ENCODE measurements at places on chromosomes 16 and 17.

DNA sequence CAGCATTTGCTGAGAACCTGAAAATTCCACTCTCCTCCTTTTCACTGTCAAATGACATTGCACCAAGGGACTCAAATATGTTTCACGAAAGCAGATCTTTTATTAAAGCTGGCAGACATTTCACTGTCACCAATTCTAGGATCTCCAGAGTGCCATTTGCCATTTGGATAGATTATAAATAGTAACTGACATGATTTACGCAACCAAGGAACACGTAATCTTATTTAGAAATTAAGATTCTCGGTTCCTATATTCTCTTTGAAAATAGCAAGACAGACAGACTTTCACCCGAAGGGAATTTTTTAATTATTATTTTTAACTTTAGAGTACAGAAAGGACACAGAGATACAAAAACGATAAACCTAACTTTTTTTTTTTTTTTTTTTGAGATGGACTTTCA is 49.6 kb downstream of the ANKFY1 start:
- DNase-seq, result no peak

DNA sequence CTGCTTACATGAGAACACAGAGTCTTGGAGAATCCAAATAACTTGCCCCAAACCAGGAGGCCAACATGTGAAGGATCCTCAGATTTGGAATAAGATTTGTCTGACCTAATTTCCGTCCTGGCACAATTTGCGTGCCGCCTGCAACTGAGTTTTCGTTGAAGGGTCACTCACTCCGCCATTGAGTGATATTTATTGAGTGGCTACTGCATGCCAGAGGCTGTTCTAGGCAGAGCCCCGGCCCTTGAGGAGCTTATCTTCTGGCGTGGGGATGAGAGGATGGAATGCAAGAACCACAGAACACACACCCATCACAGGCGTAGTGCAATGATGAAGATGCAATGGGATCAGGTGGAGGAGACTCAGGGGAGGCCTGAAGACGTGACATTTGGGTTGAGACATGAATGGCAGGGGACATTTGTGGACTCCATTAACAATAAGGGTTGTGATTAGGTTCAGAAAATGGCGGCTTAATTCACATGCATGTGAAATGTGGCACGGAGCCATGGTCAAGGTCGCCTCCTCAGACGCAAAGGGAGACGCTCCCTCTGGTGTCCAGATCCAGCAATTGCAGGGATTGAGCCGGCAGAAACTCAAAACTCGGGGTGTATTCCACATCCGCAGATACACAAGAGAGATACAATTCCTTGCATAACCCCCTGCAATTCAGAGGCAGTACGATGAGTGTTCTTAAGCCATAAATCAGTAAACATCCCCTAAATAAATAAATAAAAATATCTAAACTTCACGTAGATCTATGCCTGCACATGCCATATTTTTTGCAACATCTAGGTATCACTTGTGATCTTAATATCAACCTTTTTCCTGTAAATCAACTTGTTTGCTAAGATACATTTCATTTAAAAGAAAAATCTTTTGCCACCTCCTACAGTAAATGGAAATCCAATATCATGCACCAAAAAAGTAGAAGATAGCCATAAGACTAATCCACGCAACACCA is 57.9 kb upstream of the CACNG4 start:
- DNase-seq, result peak; percentile 33

DNA sequence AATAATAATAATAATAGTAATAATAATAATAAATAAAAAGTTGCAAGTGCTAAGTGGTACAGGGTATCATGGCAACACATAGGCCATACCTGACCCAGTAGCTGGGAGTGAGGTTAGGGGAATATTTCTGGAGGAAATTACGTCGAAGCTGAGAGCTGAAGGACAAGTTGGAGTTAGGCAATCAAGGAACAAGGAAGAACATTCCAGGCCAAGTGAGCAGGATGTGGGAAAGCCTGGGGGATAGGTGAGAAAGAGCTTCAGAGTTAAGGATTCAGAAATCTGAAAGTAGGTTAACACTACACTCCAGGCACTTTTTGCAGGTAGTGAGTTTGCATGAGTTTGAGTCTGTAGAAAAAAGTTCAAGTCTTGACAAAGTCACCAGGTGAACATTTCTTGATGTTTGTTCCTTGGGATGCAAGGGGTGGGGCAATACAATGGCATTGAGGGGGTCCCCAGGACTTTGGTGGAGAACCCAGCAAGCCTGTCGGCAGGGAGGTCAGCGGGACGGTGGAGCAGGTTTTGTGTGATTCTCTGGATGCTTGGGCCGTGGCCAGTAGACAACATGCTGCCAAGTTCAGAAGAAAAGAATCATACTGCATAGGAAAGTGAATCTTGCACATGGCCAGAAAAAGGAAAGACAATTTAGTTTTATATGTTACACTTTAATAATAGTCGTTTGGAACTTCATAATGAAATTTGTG is 27.7 kb upstream of the MPHOSPH6 start:
- DNase-seq, result no peak

- no peak for DNase-seq
Observed at GRCh38 chr17:35496451-35497290, 40.8 kb downstream of the SLFN12L start.

- no peak for DNase-seq
Observed at GRCh38 chr16:78843978-78844377, 744.5 kb downstream of the WWOX start.

DNA sequence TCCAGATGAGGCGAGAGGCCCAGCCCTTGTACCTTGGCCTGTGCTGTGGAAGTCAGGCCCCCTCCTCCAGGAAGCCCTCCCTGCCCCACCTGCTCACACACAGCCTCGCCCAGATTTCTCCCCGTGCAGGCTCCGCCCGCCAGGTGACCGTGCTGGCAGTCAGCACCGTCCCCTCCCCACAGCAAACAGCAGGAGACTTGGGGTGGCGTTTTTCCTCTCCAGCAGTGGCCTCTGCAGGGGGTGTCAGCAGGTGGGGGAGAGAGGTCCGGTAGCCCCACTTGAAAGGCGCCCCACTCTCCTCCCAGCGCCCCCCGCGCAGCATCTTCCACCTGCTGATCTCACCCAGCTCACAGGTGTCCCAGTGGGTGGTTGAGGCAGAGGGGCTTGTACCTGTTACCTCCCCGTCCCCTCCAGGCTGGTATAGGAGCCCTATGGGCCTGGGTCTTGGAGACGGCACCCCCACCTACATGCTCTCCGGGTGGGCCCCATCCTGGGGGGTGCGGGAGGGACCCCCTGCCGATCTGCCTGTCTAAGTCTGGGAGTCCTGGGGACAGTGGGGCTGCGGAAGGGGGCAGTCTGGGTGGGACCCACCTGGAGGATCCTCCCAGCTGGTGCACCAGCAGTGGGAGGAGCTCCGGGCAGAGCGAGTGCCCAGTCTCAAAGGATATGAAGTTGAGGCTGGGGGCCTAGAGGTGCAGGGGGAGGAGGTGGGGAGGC is 4.2 kb upstream of the C1QTNF8 start:
- DNase-seq, result no peak

- no peak for DNase-seq
Observed at GRCh38 chr17:4006745-4007211, 42.5 kb upstream of the ATP2A3 start.

- DNase-seq, result no peak
Observed at GRCh38 chr16:85613604-85614337, 649 bp downstream of the GSE1 start.

DNA sequence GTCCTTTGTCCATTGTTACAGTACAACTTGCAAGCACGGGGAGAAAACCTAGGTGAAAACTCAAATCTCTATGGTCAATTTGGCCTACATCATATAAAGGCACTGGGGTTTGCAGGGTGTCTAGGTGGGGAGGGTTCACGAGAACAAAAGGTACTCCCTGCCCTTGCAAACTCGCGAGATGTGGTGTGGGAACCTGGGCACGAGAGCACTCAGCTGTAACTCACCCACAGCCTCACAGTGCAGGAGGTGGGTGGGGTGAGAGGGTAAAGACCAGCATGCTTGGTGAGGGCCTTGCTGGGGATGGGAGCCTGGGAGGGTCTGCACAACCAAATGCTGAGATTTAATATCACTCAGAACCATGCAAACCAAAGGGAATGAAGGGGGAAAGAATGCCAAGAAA is 18.4 kb upstream of the ZNF594 start:
- DNase-seq, result no peak

DNA sequence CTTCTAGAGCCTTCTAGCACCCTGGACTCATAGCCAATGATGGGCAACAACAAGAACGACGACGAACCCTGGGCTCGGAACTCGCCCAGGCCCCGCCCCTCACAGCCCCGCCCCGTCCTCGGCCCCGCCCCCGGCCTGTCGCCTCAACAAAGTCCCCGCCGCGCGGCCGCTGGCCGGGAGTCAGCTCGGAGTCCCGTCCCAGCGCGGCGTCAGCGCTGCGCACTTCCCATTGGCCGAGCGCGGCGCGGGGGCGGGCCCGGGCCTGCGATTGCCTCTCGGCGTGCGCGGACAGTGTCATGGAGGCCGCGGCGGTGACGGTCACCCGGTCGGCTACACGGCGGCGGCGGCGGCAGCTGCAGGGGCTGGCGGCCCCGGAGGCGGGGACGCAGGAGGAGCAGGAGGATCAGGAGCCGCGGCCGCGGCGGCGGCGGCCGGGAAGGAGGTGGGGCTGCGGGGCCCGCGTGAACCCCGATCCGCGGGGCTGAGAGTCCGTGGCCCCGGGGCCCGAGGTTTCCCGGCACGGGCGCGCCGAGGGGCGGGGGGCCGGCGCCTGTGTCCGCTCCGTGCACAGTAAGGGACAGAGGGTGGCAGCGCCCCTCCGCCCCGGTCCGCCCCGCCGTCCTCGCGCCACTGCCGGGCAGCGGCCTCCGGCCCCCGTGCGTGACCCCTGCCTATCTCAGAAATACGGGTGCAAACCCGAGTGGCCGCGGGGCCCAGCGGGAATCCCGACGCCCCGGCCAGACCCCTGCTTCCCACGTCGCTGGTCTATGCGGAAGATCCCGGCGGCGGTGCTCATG is at the start of gene ENGASE:
Gene ENGASE, plus strand, starts transcription at position 176 of the 797 bp plus-strand sequence. Its CDS starts 121 bp downstream, at position 297.
- DNase-seq, result peak; percentile 84

GRCh38 chr17:82830249-82830661 is 9.6 kb downstream of the ZNF750 start:
- no peak for DNase-seq

GRCh38 chr16:74320707-74321106 is 24.1 kb downstream of the PSMD7 start:
- no peak for DNase-seq

GRCh38 chr16:47643323-47644000 is 182.3 kb downstream of the PHKB start:
- DNase-seq, result no peak

- no peak for DNase-seq
Observed at GRCh38 chr17:37488009-37488604, 1.6 kb upstream of the DUSP14 start.

Data from activated CD4-positive, alpha-beta T cell treated with anti-CD3 and anti-CD28 coated beads for 1 hour (primary cell).